ENCODE measurements at places on chromosomes 7 and 10.
A peak's percentile ranks its signal among the peaks of the same experiment; 100 is the strongest.

DNA sequence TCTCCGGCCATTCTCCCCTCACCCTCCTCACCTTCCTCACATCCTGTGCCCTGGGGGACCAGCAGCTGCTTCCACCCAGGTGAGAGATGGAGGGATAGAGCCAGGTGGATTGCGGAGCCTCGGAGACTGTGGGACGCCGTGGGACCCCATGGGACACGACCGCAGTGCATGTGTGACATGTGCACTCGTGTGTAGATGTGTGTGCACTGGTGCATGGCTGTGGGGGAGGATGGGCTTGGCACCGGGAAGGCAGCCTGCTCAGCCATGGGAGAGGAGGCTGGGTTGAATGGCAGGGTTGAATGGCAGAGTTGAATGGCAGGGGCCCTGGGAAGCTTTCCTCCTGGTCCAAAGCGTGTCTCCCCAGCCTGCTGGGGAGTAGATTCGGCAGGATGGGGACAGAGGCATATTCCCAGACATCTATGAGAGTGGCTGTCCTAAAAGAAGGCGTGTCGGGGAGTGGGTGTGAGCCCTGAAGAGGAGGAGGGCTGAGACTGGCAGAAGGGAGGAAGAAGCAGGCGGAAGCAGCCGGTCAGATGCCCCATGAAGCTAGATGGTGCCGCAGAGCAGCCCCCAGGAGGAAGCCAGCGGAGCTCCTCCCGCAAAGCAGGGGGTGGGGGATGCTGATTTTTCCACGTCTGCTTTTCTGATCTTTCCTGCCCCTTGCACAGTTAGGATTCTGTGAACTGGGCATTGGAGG lies 815 bp downstream of the GIMAP8 start:
- DNase-seq, result no peak

- no peak for DNase-seq
Observed at GRCh38 chr7:3245721-3246120, 55.3 kb upstream of the SDK1 start.

DNA sequence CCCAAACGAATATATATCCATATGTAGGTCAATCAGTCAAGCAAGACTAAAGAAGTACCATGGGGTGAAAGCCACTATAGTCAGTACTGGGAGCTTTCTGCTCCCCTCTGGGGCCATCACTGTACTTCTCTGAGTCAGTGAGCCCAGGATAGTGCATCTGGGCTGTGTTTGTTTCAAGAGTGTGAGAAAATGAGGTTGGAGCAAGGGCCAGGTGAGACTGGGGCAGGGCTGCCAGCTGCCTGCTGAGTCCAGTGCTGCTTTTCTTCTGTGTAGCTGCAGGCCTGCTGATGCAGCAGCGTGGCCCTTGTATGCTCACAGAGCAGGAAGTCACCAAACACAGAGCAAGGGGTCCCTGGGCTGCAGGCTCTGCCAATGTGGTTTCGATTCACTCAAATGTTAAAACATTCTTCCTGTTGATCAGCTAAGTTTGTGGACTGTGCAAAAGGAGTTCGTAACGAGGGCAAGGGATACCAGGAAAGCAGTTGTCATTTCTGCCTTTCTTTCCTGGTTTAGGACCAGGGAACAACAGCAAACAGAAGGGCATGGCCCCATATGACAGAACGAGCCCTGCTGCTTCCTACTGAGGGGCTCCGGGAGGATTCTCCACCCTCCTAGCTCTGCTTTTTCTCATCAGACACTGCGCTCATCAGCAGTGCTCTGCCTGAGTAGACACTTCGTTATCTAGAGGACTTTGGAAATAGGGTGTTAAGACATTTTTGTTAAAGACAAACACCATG lies 65.4 kb upstream of the TNS3 start:
- DNase-seq, result no peak

- no peak for DNase-seq
Observed at GRCh38 chr7:36686499-36686898, 37.8 kb downstream of the AOAH start.

DNA sequence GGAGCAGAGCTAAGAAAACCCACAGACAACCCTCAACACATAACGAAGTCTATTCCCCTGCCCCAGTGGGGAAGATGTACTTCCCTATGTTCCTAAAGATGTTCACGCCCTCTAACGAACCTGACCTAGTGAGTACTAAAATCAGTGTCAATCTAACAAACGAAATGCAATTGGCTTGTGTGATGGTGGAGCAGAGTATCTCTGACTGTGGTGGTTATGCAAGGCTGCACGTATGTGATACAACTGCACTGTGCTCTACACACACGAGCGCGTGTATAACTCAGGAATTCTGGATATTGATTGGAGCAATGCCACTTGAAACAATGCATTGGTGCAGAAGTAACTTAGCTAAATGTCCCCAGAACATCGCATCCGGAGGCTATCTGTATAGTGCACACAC lies 1.3 kb downstream of the ANKRD16 start:
- peak; percentile 58 for DNase-seq

- DNase-seq, result no peak
Observed at GRCh38 chr7:77409005-77409738, 7.0 kb downstream of the GSAP start.

DNA sequence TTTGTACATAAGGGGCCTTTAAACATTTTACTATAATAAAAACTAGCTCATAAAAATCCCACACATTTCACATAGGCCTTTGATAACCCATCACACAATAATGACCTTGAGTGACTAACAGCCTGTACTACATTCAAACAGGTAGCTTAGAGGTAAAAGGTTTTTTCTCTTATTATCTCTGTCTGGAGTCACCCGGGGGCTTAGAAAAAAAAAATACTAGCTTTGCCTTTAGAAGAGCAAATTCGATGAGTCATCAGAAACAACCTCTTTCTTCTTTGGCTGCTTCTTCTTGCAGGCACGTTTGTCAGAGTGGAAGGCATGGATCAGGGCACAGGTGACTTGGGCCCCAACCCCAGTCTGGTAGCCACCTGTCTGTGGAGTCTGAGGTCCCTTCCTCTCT lies 43.4 kb upstream of the ADO start:
- no peak for DNase-seq

Measured in putamen (tissue), 1 donor.